ENCODE measurements at places on chromosomes 6 and 20. TPM values are rescaled to one million over a fixed set of nuclear protein-coding genes. Genes with fewer than 3 reads are reported as not detected.
A peak's percentile ranks its signal among the peaks of the same experiment; 100 is the strongest.

DNA sequence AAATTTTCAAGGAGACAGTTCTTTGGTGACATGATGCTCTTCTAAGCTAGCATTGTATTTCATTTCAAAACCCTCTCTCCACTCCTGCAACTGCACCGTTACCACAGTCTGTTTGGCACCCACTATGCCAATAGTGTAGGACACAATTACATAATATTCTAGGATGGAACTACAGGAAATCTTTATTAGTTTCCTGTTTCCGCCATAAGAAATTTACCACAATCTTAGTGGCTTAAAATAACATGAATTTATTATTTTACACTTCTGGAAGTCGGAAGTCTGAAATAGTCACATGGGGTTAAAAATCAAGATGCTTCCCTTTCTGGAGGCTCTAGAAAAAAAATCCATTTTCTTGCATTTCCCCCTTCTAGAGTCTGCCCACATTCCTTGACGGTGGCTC, 733.1 kb downstream of the HDGFL1 start:
- DNase-seq: no peak

- peak; percentile 89 for DNase-seq
Observed at GRCh38 chr6:38493931-38494547, 145.7 kb downstream of the BTBD9 start.

GRCh38 chr20:9978397-9979004, 56.3 kb upstream of the ANKEF1 start:
- DNase-seq: peak; percentile 75

DNA sequence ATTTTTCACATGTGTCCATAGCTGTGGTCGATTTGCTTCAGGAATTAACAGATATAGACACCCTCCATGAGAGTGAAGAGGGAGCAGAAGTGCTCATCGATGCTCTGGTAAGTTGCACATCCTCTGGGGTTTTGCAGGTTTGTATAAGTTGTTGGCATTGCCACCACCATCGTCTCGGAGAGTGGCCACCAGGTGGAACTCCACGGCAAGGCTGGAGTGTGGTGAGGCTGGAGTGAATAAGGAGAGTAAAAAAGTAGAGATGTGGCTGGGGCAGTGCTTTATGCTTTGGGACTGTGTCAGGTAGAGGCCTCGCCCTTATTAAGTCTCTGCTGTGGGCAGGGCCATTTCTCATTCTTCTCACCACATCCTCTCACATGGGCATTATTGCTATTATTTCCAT, 63.7 kb downstream of the CTNNBL1 start:
- DNase-seq: peak; percentile 29

The COL21A1 gene
- total RNA-seq: 0.18 TPM

GRCh38 chr20:41174373-41174772, 37.0 kb downstream of the PLCG1 start:
- DNase-seq: no peak

The ZFP64 gene
- 16.5 TPM for total RNA-seq

DNA sequence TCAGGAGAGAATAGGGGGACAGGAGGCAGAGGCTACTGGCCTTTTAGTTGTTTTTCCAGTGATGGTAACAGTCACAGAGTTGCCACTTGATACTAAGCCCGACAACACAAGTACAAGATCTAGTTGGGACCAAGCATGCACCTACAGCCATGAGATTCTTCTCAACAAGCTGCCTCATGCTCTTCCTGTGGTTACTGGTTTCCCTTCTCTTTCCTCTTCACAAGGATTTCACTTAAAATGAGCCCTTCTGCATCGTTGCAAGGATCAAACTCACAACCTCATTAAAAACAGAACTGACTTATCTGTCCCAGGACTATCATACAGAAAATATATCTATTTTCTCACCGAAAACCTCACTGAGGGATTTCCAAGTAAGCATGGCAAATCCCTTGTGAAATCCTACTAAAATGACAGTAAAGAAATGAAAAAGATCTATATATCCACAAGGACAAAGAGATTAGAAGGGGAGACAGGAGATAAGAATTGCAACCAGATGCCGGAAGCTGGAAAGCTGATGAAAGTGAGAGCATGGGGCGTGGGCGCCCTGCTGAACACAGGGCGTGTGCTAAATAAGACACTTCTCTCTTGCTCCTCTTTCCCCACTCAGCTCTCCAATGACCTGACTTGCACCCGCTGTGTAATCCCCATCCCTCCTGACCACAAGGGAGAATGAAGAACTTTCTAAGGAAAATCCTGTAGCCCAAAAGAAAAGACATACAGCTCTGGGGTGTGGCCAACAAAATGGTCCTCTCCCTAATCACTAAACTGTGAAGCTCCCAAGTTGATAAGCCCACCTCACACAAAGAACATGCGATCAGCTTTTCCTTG, 13.4 kb downstream of the MTFR2 start:
- DNase-seq: no peak

- no peak for DNase-seq
Observed at GRCh38 chr20:38350879-38351775, 4.8 kb downstream of the LBP start.

DNA sequence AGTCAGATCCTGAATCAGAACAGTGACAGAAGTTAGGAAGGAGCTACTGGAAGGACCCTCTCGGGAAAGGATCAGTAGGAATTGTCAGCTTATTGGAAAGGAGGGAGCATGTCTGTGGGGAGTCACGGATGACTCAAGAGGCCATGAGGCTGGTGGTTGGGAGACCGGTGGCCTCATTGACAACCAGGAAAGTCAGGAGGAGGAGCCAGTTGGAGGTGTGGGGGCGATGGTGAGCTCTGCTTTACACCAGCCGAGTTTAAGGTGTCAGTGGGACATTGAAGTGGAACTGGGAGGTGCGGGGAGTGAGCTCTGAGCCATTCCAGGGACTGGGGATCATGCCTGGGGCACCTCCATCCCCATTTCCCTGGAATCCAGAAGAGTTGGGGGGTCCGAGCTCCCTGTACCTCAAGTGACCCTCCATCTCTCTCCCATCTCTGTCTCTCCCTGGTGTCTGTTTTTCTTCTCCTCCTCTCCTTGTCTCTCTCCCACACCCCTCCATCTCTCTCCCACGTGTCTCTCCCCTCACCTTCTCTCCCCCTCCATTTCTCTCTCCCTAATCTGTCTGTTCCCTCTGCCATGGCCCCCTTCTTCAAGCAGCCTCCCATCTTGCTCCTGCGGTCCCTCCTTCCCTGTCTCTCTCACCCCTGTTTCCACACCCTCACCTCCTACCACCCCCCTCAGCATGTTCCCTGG, 14.3 kb upstream of the ZBTB9 start:
- no peak for DNase-seq

The MAS1 gene
- total RNA-seq: not detected

DNA sequence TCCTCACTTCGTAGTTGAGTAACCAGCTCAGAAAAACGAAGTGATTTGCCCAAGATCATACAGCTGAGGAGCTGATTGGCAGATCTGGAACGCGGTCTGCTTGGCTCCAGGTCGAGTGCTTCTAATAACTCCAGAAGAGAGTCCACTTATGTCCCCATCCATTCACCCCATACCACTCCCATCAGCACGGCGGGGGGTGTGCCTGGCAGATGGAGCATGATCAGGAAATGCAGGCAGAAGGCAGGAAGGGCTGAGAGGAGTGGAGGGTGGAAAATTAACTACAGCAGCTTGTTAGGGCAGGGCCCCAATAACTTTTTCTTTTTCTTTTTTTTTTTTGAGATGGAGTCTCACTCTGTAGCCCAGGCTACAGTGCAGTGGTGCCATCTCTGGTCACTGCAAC, 15.0 kb downstream of the FITM2 start:
- DNase-seq: no peak

The MRPL14 gene
- total RNA-seq: 160 TPM

GRCh38 chr6:52209770-52210169, 23.6 kb downstream of the IL17A start:
- no peak for DNase-seq

DNA sequence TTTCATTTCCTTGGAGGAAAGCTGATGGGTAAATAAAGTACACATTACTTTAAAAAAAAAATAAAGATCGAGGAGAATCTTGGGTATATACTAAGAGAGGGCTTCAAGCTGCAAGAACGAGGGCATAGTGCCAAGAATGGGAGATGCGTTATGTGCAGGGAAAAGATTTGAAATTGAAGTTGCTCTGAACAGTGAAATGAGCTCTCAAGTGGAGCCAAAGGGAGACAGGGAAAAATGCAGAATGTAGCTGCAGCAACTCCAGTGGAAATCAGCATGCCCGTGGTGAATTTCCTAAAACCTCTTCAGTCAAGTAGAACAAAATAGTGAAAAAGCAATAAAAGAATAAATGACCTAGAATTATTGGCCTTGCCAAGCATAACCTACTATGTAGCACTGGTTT, 11.4 kb upstream of the COL9A1 start:
- DNase-seq: no peak

DNA sequence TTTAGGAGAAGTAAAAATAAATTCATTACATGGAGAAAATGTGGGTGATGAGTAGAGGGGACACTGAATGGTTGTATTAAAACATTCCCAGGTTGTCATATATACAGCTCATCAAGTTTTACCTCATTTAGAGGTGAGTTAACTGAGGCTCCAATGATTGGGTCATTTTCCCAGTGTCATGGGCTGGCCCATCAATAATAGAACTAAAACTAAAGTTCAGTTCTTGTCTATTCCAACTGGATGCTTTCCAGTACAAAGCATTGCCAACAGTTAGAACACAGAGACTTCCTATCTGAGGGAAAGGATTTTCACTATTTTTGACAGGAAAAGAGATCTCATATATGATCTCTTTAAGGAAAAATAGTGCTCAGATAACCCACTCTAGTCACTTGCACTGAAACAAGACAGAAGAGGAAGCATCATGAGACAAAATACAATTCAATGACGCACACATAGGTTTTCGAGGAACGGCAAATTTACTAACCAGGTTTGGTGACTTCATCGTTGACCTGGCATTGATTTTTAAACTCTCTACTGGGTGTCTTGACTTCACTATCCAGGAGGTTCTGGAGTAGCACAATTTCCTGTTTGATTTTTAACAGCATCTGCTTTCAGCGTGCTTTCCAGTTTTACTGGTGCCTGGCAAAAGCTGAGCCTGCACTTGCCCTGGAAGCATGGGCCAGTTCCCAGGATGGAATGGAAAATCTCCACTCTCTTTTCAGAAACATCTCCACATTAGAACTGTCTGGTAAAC, 195.5 kb upstream of the FBXL4 start:
- DNase-seq: no peak

GRCh38 chr20:57410398-57410920, 19.3 kb downstream of the RBM38 start:
- DNase-seq: no peak

- DNase-seq: no peak
Observed at GRCh38 chr20:4434681-4435080, 287.0 kb upstream of the PRND start.

DNA sequence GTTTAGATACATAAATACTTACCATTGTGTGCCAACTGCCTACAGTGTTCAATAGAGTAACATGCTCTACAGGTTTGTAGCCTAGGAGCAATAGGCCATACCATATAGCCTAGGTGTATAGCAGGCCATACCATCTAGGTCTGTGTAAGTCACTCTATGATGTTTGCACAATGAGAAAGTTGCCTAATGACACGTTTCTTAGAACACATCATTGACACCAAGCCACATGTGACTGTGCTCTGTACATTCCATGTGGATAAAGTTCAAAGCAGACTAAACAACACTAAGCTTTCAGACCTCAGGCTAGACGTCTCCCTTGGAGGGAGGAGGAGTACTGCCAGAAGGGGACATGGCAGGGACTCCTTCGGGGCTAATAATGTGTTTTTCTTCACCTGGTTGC, 93.6 kb downstream of the KIF16B start:
- DNase-seq: no peak

The PDE10A gene
- total RNA-seq: 16.0 TPM

GRCh38 chr20:10200330-10200729, 18.3 kb upstream of the SNAP25 start:
- no peak for DNase-seq

DNA sequence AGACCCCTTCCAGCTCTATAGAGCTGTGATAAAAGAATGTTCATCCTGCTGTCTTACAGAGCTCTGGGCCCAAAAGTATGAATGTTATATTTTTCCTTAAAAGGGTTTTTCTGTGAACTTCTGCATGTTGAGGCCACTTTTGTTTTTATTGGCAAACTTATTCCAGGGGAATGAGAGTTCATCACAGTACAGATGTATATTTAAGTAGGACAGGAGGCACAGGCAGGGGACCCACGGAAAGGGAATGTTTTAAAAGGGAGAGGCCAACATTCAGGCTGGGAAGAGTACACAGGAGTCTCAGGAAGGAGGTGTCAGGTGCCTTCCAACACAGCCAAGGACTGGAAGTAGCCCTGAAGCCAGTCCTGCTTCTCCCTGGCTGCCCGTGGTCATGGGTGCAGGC, 148.4 kb downstream of the EYA2 start:
- no peak for DNase-seq

The CHRNA4 gene
- not detected for total RNA-seq

The HRH3 gene
- total RNA-seq: not detected

GRCh38 chr6:144647971-144648651, 363.0 kb downstream of the UTRN start:
- no peak for DNase-seq

DNA sequence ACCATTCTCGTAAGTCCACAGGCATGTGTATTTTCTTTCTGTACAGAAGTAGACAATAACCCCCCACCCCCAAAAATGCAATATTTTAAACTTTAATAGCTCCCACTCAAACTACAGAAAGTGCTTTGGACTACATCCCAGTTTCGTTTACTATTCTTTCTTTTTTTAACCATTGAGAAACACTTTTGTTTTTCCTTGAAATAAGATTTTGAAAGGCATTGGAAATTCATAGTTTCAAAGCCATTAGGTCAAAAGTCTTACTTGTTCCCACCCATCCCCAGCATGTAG, 140.0 kb downstream of the KIF16B start:
- DNase-seq: no peak

DNA sequence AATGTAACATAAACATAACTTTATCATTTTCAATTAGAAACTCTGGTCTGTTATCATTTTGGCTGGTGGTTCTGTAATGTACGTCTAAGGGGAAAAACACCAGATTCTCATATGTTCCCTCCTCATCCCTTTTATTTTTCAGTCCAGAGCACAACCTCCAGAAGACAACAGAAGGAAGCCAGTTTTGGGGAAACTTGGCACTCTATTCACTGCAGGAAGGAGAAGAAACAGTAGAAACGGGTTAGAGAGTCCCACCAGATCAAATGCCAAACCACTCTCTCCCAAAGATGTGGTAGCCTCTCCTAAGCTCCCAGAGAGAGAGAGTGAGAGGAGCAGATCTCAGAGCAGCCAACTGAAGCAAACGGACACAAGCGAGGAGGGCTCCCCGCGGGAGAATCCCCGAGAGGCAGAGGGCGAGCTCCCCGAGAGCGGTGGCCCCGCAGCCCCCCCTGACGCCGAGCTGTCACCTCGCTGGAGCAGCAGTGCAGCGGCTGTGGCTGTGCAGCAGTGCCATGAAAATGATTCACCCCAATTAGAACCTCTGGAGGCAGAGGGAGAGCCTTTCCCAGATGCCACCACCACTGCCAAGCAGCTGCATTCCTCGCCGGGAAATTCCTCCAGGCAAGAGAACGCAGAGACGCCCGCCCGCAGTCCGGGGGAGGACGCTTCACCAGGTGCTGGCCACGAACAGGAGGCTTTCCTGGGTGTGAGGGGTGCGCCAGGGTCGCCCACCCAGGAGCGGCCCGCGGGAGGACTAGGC, 117.8 kb downstream of the RTN4IP1 start:
- DNase-seq: peak; percentile 57

Data from HT-29 (cell line).